Forelimb muscle (tissue), 1 donor: ENCODE measurements at places on chromosomes 12 and 14.

- DNase-seq = no peak
These were observed 25.6 kb upstream of the GPATCH2L start for GRCh38 chr14:76126076-76126475.

DNA sequence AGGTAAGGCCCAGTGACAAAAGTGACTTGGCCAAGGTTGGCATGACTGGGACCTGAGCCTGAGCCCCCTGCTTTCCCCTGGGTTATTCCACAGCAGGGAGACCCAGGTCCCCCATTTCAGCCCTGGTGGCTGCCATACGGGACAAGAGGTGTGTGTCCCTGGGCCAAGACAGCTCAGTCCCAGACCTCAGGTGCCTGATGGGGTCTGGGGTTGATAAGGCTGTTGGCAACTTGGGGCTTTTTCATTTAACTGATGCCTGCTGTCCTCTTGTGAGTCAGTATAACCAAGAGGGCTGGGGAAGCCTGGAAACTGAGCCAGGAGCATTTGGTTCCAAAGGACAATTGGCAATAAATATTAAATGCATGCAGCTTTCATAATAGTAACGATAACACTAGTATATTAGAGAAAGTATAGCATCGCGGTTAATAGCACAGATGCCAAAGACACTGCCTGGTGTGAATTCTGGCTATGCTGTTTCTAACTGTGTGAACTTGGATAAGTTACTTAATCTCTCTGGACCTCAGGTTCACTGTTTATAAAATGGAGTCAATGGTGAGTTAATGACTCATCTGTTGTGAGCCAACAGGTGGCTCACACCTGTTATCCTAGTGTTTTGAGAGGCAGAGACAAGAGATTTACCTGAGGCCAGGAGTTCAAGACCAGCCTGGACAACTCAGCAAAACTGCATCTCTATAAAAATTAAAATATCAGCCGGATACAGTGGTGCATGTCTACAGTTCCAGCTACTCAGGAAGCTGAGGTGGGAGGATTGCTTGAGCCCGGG lies 898 bp downstream of the SDSL start:
- DNase-seq = no peak

GRCh38 chr14:63855281-63855680 lies 2.5 kb downstream of the SYNE2 start:
- no peak for DNase-seq

GRCh38 chr14:69315301-69315700 lies 55.3 kb downstream of the GALNT16 start:
- DNase-seq = no peak

GRCh38 chr12:121279507-121279915 lies 17.0 kb downstream of the CAMKK2 start:
- DNase-seq = no peak

DNA sequence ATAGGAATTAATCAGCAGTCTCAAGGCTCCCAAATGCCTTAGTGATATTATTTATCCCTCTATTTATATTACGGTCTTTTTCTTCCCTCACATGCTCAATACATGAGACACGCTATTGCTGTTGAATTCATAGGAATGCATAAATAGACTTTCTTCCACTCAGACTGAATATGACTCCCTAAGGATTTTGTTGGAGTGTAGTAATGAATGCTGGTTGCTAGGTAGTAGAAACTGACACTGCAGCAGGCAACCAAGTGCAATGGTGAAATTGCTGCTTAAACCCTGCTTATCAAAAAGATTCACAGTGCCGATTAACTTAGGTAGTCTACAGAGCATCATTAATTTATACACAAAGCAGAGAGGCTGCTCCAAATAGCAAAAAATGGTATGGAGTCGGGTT lies 168.2 kb downstream of the KCNC2 start:
- no peak for DNase-seq

GRCh38 chr12:92721130-92721529 lies 18.3 kb downstream of the PLEKHG7 start:
- no peak for DNase-seq
